ENCODE measurements at places on chromosomes 2 and 18. TPM values are rescaled to one million over a fixed set of nuclear protein-coding genes. Genes with fewer than 3 reads are reported as not detected.

Gene ALPP
- not detected for polyA plus RNA-seq

Gene KYNU
- polyA plus RNA-seq, result 0.23 TPM

DNA sequence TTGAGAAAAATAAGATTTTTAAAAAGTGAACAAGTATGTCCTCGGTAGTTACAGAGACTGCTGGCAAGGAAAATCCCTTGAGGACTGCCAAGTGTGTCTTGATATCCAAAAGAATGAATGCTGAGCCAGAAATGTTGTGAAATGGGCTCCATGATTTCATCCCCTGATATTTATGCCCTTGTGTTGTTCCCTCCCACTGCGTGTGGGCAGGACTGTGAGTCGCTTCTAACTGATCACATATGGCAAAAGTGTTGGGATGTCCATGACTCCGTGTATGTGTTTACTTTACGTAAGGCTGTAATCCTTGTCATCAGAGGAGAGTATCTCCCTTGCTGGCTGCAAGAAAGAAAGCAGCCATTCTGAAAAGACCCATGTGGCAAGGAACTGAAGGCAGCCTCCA, 285.1 kb downstream of the SS18 start:
- no peaks in the 10 kb centered on the region for H3K36me3 ChIP-seq
- DNase-seq, result no peak
- no peaks in the 10 kb centered on the region for H3K27me3 ChIP-seq
- no peak overlapping the region for H3K27ac ChIP-seq

DNA sequence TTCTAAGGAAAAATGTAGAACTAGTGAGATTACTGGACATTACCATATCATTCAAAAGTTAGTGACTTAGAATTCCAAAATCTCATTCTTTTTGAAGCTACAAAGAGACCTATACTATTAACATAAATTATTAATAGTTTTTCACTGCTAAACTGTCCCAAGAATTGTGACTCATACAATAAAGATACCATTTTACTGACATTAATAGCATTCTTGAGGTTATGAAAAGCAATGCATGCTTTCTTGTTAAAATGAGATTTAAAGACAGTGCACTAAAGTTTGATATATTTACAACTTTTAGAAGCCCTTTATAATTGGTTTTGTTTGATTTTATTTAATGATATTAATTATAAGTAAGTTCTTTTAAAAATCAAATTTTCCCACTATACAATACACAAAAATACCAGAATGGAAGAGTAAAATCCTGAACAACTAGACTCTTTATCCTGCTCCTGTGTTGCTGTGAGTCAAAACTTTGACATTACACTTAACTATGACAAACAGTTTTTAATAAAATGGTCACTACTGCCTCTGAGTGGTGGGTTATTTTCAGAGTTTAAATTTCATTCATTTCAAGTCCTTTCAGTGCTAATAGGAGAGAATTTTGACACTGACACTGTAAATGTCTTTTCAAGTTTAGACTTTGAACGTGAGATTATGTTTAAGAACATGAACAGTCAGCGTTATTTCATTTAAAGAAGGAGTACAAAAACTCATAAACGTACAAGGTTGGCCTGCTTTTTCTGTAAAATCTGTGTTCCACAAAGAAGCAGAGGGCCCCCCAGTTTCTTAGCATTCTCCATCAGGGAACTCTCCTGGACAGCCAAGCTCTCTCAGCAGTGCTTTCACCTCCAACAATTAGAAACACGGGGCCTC, 54.5 kb downstream of the FAM124B start:
- H3K36me3 ChIP-seq, result no peaks in the 10 kb centered on the region
- no peaks in the 10 kb centered on the region for H3K27me3 ChIP-seq
- H3K4me1 ChIP-seq, result no peaks in the 10 kb centered on the region

All from pancreas (tissue), 10 donors.